NCI-H1092 treated with DMSO at 0.1 percent for 48 hours (cell line): ENCODE measurements at places on chromosomes 4 and X.

GRCh38 chrX:30373951-30374350, 64.8 kb upstream of the NR0B1 start:
- no peak for DNase-seq

GRCh38 chr4:30836231-30836630, 116.1 kb downstream of the PCDH7 start:
- no peak for DNase-seq

- DNase-seq, result no peak
Measured at GRCh38 chr4:4870576-4871241, 11.2 kb downstream of the MSX1 start.

DNA sequence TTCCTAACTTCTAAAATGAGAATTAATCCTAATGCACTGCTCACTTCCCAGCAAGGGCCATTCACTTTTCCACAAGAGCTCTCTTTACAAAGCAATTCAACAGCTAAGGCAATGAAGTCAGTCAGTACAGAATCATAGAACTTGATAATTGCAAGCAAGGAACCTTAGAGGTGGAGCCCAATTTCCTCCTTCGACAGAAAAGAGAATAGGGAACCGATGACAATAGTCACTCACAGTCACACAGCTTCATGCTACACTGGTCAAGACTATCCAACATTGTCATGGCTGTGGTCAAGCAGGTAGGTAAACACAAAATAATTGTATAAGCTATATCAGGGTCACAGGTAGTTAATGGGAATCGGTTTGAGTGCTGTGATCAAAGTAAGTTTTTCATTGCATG, 90.0 kb downstream of the ELOVL6 start:
- no peak for DNase-seq

GRCh38 chr4:174524242-174524641, 2.0 kb upstream of the HPGD start:
- no peak for DNase-seq

GRCh38 chrX:100379388-100379986, 30.6 kb downstream of the PCDH19 start:
- DNase-seq, result peak; percentile 6

DNA sequence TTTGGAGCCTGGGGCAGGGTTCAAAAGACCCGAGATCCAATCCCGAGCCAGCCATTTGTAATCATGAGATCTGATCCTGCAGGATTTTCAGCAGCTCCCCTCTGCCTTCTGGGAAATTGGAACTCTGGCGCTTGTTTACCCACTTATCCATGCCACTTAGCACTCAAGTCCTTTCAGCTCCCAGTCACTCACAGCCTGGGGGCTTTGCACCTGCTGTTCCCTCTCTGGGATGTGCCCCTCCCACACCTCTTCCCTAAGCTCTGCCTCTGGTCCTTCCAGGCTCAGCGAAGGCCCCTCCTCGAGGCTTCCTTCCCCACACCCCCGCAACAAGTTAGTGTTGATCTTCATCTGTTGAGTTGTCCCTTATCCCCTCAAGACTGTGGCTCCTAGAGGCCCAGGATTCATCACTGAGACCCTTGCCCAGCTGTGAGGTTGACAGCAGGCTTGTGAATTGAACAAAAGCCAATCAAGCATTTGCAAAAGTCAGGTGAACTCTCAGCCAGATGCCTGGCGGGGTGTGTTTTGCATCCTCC, 99.1 kb upstream of the AFAP1 start:
- DNase-seq, result peak; percentile 98

GRCh38 chrX:69216911-69217310, 51.7 kb upstream of the PJA1 start:
- no peak for DNase-seq

- no peak for DNase-seq
Measured at GRCh38 chrX:152876931-152877840, 20.7 kb upstream of the ZNF185 start.

GRCh38 chr4:140556372-140557085, 12.2 kb downstream of the UCP1 start:
- DNase-seq, result no peak

DNA sequence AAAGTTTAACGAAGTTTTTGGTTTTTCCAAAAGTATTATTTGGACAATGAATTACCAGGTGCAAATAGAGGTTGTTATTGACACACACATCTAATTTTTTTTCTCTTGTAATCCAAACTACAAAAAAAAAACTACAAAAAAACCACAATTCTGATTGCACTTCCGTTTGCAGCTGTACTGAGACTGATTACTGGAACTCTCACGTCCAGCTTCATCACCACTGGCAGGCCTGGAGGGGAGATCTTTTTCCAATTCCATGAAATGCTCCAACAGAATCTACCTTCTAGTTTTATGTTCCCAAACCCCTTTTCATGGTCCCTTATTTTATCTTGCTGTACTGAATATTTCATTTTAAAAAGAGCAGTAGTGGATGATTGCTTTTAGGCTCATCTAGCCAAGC, 1118.3 kb downstream of the C4orf33 start:
- no peak for DNase-seq

DNA sequence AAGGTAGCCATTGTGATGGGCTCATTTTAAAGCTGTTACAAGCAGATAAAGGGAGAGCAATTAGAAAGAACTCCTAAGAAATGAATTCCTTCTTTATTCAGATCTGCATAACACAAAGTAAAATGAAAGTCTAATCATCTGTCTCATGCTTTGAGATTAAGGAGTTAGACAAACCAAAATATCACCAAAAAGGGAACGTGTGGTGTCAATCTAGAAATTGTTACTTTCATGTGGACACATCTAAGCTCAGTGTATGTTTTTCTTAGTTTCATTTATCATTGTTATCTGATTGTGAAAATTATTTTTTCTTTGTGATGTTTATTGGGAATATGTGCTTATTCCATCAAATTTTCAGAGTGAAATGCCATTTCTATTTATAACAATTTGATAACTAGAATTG, 80.3 kb downstream of the BANK1 start:
- no peak for DNase-seq

DNA sequence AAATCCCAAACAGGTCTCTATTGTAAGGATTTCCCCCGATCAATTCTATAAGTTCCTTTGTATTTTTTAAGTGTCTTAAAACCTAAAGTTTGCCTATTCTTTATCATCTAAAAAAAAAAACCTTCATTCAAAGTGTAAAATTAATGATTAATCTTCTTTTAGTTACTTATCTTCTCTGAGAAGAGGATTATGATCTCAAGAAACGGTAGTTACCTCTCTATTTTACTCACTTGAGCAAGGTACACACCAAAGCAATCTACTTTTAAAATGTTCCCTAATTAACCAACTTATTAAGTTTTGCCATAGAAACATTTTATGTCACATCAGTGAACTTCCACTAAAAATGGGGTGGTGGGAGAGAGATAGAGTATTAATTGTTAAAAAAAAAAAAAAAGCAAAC, 15.2 kb upstream of the GALNT7 start:
- DNase-seq, result no peak

DNA sequence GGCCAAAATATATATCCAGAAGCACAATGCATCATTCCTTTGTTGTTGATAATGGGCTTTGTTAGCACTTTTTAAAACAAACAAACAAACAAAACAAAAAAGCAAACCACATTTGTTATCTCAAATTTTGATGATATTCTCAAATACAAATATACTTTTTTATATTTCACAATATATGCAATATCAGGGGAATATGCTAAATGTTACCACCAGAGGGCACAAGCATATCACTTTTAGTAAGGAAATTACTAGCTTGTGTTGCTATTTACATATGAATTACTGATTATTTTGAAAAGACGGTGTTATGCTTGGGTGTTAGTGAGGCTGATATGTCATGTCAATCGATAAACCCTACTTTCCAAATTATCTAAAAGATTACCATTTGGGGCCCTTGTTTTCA, 29.1 kb downstream of the RIPPLY1 start:
- DNase-seq, result peak; percentile 9

DNA sequence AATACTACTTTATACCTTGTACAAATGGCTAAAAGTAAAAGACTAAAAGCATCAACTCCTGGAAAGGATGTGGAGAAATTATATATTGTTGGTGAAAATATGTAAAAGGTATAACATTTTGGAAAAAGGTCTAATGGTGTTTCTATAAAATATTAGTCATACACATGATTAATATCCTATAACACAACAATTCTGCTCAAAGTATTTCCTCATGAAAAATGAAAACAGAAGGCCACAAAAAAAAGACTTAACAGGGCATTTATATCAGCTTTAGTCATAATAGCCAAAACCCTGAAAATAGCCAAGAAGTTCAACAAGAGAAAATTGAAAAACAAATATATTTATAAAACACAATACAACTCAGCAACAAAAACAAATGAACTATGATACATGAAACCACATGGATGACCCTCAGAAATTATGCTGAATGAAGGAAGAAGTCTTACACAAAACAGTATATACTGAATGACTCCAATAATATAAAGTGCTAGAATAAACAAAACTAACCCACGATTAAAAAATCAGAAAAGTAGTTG, 38.8 kb downstream of the TBCK start:
- no peak for DNase-seq

GRCh38 chrX:130082244-130083106, 27.8 kb downstream of the ELF4 start:
- no peak for DNase-seq

DNA sequence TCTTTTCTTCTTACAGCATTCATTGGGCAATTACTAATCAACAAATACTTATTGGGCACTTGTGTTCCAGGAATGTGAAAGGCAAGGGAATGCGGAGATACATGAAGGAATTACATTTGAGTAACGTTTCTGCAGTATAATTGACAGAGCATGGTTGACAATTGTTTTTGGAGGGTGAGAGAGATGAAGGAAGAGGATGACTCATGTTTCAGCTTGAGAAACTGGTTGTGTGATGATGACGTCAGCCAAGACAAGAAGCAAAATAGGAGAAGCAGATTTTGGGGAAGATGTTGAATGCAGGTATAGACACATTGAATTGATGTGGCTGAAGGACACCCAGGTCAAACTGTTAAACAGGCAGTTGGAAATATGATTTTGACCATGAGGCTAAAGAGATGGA, 8.0 kb upstream of the CPEB2 start:
- DNase-seq, result no peak

- DNase-seq, result no peak
Measured at GRCh38 chr4:37892641-37893040, 1.8 kb downstream of the TBC1D1 start.

- no peak for DNase-seq
Measured at GRCh38 chr4:4356106-4357041, 30.5 kb upstream of the NSG1 start.

DNA sequence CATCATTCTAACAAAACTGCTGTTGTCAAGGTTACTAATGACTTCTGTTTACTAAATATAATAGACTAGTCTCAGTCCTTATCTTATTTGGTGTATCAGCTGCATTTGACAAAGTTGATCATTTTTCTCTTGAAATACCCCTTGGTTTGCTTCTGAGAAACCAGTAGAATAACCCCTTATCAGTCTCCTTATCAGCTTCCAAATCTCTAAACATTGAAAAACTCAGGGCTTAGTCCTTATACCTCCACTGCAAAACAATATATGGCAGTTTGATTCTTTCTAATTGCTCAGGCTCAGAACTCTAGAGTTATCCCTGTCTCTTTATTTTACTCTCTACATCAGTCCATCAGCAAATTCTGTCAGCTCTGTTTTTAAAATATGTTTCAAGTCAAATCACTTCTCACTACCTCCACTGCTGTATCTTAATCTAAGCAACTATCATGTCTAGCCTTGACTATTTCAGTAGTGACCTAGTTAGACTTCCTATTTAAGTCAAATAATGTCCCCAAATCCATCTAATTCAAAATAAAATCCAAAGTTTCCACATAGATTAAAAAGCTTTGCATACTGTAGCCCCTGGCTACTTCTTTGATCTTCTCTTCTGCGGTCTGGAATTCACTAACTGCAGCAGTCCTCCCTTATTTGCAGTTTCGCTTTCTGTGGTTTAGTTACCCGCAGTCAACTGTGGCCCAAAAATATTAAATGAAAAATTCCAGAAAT, 87.1 kb upstream of the NPNT start:
- DNase-seq, result no peak

DNA sequence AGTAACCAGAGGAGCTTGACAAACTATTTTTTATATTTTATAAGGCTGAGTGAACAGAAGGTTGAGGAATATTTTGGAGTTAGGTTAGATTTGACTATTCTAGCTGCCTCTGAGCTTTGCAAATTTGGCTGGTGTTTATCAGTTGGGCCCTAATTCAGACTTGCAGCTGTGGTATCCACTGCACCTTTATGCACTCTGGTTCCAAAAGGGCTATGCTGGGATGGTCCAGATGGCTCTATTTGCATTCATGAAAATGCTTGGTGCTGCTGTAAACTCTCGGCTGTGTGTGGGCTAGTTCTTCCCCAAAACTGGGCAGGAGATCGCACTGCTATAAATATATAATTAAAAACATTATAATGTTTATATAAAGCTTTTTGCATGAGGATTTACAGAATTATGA, 106.3 kb downstream of the REPS2 start:
- no peak for DNase-seq

- no peak for DNase-seq
Measured at GRCh38 chr4:89196056-89196674, 84.8 kb downstream of the TIGD2 start.

DNA sequence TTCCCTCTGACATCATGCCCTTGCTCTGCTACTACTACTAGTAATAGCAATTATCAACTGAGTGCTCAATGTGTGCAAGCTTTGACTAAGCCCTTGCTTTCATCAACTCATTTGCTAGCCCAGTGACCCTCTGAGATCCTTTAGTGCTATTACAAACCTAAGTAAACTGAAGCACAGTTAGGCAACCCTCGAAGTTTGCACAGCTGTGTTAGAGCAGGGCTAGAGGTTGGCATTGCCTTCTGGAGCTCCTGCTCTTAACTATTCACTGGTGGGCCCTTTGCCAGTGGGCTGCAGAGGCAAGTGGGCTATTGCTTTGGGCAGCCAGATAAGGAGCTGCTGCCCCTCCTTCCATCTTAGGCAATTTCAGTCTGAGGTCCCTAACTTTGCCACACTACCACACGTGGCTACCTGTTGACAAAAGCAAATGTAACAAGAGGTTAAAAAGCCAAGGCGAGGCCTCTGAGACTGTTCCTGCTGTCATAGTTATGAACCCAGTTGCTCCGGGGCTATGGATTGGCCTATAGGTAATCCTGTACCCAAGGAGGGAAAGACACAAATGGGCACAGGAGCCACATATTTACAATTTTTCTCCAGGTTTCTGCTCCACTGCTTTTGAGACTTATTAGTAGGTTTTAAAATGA, 41.5 kb upstream of the ANKRD50 start:
- peak; percentile 94 for DNase-seq

DNA sequence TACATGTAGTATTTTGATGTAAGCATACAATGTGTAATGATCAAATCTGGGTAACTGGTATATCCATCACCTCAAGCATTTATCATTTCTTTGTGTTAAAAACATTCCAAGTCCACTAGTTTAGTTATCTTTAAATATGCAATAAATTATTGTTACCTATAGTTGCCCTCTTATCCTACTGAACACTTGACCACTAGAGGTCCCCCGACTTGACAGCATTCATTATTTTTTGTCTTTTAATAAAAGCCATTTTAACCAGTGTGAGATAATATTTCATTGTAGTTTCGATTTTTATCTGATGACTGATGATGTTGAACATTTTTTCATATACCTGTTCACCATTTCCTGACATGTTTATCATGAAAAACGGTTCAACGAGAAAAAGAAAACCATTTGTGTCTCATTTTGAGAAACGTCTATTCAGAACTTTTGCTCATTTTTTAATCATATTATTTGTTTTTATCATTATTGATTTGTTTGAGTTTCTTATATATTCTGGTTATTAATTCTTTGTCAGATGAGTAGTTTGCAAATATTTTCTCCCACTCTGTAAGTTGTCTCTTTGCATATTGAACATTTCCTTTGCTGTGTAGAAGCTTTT, 199.0 kb upstream of the CXXC4 start:
- DNase-seq, result no peak
